Mesenchymal stem cell (in vitro differentiated cells and primary cell): ENCODE measurements at places on chromosomes 3 and 15.

GRCh38 chr15:20409247-20409646 is 132.4 kb downstream of the GOLGA6L6 start:
- no peak for DNase-seq

DNA sequence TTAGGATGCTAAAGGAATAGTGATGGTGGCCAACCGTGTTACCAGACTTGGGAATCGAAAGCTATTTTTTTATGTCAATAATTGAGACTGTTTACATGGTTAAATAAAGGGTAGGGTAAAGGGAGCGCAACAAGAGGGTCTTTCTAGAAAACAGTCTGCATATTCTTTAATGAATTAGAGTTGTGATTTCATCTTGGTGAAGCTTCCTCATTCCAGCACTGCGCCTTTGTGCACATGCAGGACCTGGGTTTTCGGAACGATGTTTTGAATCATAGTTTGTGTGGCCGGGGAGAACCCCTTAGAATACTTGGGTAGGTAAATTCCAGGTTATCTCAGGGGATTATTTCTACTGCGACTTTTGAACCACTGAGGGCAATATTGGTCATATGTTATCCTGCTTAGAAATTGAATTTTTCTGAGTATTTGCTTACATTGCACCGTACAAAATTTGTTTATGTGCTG is 1.3 kb downstream of the PIK3CA start:
- DNase-seq, result peak; percentile 60

DNA sequence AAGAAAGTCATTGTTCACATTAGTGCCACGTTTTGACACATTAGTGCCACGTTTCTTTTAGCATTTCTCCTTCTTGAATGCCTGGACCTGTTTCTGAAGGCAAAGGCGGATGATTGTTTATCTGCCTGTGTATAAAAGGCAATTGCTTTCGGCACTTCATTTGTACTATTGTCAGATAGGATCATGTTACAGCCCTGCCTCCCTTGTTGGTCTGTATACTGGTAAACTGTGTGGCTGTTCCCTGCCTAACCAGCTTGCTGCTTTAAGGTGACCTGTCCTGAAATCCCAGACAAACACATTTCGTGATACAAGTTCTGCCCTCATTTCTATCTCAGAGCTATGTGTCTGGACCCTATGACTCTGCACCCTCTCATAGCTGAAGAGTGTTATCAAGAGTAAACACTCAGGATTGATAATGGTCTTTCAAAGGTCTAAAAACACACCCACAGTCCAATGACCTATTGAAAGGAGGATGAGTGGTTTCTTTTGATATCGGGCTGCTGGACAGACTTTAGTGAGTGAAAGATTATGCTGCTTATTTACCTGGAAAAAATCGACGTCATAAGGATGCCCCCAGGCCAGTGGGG is 276.3 kb upstream of the MCTP2 start:
- no peak for DNase-seq

DNA sequence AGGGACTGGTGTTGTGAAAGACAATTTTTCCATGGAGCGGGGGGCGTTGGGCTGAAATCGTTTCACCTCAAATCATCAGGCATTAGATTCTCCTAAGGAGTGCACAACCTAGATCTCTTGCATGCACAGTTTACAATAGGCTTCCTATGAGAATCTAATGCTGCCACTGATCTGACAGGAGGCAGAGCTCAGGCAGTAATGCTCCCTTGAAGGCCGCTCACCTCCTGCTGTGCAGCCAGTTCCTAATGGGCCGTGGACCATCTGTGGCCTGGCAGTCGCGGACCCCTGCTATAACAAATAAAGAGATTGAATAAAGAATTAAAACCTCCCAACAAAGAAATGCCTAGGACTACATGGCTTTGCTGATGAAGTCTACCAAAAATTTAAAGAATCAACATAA is 25.3 kb upstream of the ANKRD28 start:
- DNase-seq, result no peak

- DNase-seq, result no peak
Measured at GRCh38 chr3:18190646-18191045, 234.5 kb downstream of the SATB1 start.

DNA sequence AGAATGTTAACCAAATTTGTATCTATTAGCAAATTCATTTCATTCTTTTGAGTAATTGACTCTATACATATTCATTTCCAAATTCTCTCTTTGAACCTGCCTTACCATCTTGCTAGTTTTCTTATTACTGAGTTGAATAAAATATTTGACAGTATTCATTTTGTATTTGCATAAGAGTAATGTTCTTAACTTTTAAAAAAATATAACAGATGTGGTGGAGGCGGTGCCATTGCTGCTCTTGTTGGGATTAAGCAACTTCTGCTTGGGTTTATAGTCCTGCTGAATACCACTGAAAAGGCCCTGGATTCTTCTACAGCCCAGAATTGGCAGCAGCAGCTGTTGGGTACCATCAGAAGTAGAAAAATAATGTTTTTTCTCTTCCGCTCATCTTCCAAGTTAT is 148.9 kb upstream of the PEX5L start:
- no peak for DNase-seq

DNA sequence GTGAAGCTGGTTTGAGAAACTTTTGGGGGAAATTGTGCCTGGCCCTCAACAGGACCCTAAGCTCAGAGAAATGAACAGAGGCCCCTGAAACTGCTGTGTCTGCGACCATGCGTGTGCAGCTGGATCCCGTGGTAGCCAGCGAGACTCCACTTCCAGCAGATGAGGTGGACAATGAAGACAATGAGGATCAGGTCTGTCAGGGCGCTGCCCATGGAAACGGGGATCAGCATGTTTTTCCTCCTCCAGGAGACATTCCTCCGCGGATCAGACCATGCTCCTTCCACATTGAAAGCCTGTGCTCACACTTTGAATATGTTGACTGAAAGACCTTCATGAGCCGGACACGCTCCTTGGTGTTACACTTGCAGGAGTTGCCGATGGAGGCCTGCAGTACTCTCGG is 1439.8 kb upstream of the ALCAM start:
- no peak for DNase-seq

DNA sequence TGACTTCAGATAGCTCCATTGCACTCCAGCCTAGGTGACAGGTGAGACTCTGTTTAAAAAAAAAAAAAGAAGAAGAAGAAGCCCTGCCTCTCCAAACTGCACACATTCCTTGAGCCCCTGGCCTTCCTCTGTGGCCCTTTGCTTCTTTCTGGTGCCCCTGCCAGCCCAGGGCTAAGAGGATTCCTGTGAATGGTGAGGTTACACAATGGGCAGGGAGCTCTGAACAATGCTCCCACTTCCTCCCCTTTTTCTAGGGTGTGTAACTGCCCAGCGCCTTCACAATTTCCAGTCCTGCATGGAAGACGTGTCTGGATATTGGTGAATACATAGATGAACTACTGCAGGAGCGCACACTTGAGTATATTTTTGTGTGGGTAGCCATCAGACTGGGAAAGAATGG is 3.6 kb upstream of the AMOTL2 start:
- DNase-seq, result no peak

- DNase-seq, result peak; percentile 18
Measured at GRCh38 chr15:93029214-93029835, 59.7 kb downstream of the RGMA start.

DNA sequence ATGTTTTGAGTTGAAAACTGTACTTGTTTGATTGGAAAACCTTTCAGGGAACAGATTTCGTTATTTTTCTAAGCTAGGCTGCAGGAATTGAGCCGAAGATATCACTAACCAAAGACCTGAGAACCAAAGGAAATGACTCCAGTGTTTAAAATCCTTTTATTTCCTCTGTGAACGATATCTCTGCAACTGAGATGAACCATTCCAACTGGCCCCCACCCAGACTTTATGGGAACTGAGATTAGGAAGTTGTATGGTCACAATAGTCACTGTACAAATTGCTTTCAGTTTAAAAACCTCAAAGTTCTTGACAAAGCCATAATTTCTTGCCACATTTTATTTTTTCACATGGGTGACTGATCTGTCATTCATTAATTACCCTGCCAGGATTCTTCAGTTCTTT is 232.4 kb downstream of the RBMS3 start:
- DNase-seq, result peak; percentile 35

DNA sequence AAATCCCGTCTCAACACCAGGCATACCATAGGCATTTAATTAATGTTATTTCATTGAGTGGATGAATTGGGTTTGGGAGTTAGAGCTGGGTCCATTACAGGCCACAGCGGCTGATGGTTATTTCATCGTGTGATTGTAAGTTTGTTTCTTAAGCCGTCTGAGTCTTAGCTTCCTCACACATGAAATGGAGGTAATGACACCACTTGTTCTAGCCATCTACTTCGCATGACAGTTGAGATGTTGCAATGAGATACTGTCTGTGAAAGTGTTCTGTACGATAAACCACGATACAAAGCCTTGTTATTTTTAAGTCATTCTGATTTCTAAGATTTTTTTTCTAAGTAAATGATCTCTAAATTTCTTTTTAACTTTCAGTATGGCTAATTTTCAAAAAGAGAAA is 8.6 kb upstream of the TP63 start:
- no peak for DNase-seq

DNA sequence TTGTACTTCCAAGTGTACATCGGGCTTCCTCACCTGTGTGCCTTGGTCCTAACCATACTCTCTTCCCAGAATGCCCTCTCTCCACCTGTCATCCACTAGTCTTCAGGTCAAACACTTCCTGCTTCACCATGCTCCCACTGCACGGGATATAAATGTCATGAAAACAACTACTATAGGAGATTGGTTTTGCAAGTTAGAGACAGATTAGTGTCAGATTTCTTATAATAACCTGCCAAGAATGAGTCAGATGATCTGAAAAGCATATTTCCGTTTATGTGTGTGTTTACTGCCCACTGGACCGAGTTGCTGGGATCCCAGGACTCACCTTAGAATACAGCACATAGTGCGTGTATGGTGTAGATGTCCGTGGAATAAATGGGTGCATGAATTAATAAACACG is 21.4 kb downstream of the PLA1A start:
- DNase-seq, result no peak

GRCh38 chr15:80234883-80235282 is 17.1 kb downstream of the CTXND1 start:
- DNase-seq, result peak; percentile 22

DNA sequence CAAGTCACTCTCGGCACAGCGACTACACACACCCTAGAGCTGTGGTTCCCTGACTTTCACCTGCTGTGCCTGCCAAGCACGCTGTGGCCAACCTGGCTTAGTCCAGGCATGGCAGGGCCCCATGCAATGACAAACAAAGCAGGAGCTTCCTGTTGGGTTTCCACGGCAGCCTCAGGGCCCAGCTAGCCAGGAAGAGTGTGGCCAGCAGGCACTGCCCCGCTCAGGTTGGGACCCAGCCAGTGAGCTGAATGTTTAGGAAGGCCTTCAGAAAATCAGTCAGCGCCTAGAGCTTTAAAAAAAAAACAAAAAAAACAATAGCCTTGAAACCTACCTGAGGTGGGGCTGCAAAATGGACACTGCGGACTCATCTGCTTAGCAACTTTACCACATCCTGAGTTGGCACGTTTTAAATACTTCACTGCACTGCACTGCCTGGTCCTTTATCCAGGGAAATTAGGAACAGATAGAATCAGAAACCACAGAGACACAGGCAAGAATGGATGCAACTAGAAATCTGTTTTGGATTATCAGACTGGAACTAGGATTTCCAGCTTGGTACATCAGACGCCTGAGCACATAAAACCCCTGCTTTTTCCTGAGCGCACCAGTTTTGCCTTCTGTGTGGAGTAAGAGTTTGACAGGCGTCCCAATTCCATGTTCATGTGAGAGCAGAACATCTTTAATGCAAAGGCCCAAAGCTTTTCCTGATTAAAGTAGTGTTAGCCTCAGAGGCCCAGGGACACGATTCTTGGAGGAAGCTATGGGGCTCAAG is 36.2 kb upstream of the LDHAL6B start:
- peak; percentile 46 for DNase-seq

DNA sequence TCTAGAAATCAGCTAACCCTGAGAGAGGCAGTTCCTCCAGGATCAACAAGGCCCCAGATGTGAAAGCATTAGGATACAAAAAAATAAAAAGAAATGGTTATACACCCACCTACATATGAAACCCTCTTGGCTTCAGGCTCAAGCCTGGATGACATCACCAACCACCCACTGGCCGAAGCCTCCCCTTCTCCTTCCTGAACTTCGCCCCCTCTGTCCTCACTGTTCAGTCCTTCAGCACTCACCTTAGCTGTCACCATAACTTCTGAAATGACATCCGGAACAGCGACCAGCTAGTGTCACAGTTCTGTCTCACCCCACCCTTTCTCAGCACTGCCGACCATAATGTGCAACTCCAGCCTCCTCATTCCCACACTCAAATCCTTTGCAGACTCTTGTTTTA is 98.7 kb downstream of the PLCH1 start:
- no peak for DNase-seq

DNA sequence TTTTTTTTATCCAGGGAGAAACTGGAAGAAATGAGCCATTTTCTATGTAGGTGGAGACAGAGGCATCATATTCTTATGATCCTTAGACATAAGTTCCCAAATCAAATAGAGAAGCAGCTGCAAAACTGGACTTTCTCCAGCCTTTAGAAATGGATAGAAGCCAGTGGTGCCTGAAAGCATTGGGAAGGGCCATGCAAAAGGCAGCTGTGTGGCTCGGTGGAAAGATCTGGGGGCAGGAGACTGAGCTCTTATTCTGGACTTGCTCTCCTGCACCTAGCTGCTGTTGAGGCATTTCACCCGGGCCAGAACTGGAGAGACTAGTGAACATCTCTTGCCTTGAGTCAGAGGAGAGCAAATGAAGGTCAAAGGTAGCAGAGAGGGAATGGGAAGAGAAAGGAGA is 73.1 kb downstream of the TFG start:
- DNase-seq, result no peak

- no peak for DNase-seq
Measured at GRCh38 chr3:9390265-9390888, 7.0 kb upstream of the SETD5 start.

DNA sequence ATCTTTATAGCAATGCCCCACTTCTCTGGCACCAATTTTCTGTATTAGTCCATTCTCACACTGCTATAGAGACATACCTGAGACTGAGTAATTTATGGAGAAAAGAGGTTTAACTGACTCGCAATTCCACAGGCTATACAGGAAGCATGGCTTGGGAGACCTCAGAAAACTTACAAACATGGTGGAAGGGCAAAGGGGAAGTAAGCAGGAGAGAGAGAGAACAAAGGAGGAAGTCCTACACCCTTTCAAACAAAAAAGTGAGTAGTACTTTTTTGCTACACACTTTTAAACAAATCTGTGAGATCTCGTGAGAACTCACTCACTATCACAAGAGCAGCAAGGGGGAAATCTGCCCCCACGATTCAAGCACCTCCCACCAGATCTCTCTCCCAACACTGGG is 67.8 kb upstream of the ZBED2 start:
- DNase-seq, result no peak

GRCh38 chr3:162338514-162338913 is 841.9 kb downstream of the OTOL1 start:
- peak; percentile 9 for DNase-seq

- no peak for DNase-seq
Measured at GRCh38 chr15:52247461-52247860, 48.1 kb downstream of the MYO5C start.

GRCh38 chr3:25907081-25907480 is 117.2 kb downstream of the OXSM start:
- no peak for DNase-seq

- DNase-seq, result no peak
Measured at GRCh38 chr3:164524201-164524600, 554.1 kb downstream of the SI start.
